ENCODE measurements at places on chromosomes 13 and 19.

DNA sequence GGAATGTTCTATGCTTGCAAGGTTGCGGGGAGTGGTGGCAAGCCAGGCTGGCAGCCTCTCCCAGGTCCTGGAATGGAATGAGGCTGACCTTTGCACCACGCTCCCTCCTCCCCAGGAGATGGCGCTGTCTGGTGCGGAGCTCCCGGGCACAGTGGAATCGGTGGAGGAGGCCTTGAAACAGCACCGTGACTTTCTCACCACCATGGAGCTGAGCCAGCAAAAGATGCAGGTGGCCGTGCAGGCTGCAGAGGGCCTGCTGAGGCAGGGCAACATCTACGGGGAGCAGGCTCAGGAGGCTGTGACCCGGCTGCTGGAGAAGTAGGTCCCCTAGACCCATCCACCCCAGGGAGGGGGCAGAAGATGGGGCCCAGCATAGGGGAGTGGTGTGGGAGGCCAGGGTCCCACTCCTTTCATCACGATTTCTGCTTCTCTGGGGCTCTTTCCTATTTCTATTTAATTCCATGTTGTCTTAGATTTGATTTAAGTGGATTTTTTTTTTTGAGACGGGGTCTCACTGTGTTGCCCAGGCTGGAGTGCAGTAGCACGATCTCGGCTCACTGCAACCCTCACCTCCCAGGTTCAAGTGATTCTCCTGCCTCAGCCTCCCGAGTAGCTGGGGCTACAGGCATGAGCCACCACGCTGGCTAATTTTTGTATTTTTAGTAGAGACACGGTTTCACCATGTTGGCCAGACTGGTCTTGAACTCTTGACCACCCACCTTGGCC lies 53.2 kb upstream of the SHKBP1 start:
- DNase-seq = peak; percentile 62

DNA sequence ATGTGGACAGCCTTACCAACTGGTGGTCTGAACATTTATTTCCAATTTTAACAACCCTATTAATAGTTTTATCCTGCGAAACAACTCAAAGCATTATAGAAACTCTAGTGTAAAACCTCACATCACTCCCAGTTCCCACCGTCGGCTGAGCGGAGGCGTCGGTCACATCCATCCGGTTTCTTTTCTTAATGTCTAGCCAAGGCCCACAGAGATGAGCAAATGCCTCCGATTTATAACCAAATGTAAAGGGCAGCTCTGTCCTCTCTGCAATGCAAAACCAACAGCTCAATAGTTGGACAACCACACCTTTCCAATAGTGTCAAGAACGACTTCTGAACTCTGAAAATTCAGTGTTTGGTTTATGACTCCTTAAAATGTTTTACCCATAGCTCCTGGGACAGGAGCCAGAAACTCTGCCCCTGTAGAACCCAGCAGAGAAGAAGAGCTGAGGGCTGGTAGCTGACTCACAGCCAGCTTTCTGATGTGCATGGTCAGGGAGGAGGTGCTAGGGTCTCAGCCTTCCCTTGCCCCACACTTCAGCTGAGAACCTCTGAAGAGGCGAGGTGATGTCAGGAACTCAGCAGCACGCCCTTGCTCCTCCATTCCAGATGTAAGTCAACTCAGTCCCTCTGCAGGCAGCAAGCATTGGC lies 90.2 kb upstream of the UQCRFS1 start:
- no peak for DNase-seq

GRCh38 chr19:10748927-10749434 lies 31.1 kb downstream of the DNM2 start:
- no peak for DNase-seq

DNA sequence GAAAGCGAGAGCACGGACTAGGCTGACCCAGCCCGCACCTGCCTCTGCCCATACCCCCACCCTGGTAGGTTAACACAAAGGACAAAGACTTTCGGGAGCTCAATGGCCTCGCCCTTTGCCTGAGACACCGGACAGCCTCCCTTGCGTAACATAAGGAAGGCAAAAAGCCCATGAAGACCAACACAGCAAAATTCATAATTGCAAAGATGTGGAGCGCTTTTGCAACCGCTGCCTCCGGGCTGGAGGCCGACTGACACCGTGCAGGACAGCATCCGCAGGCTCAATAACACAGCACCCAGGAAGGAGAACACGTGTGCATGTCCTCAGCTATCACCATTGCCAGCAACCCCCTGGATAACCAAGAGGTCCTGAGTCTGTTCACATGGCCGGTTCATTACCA lies 15.4 kb downstream of the LILRA1 start:
- DNase-seq = no peak

DNA sequence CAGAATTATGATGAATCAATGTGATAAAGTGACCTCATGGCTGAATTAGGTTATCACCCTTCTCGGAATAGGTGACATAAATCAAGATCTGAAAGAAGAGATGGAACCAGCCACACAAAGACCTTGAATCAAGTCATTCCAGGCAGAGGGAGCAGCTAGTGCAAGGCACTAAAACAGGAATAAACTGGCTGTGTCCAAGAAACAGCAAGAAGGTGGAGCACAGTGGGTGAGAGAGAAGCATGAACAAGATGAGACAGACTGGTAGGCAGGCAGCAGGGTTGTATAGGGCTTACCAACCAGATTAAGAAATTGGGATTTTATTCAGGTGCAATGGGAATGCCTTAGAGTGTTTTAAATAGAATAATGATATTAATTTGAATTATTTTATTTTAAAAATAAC lies 470.3 kb downstream of the PCDH20 start:
- no peak for DNase-seq

- DNase-seq = peak; percentile 69
Measured at GRCh38 chr13:98171900-98172589, 5.0 kb downstream of the RNF113B start.

- no peak for DNase-seq
Measured at GRCh38 chr19:27679905-27680304, 1533.0 kb downstream of the UQCRFS1 start.

GRCh38 chr13:49836516-49836915 lies 44.0 kb upstream of the KPNA3 start:
- peak; percentile 42 for DNase-seq

- no peak for DNase-seq
Measured at GRCh38 chr19:33306191-33306590, 3.9 kb upstream of the CEBPA start.

- no peak for DNase-seq
Measured at GRCh38 chr13:67977066-67977465, 746.9 kb upstream of the PCDH9 start.

DNA sequence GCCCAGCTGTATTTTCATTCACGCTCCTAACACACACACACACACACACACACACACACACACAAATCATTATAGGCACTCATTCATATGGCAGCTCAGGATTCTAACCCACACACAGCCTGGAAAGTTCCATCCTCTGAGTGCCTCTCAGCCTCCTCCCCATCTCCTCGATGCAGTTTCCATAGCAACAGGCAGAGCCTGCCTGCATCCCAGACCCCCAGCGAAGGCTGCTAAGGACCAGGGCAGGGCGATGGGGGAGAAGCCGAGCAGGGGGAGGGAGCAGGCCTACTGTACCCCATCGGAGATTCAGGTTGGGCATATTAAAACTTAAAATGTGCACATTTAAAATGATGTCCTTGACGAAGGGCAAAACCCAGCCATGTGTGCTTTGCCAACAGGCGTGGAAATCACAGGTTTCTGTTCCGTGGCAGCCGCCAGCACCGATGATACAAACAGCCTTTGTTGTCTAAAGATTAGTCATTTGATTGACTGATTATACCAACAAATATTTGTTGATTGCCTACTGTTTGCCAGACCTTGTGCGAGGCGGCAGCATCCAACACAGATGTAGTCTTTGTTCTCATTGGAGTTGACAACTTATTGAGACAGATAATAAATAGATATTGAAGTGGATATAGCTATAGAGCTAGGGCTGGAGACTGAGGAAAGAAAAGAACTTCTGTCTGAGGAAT lies 43.8 kb upstream of the USP29 start:
- DNase-seq = peak; percentile 51

DNA sequence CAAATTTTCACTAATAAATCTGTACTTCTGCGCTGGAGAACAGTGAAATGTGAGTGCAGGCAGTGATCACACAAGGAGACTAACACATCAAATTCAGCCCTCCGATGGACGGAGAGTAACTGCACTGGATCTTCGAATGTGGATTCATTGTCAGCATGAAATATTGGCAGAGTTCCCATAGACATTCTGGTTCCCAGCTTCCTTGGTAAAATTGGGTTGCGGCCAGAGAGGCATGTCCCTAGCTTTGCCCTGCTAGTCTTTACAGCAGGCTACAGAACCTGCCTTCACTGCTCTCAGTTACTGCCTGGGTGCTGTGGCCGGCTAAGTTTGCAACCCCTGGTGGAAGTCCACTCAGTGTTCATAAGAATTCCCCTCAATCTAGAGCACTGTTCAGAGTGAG lies 32.3 kb upstream of the UQCRFS1 start:
- no peak for DNase-seq

GRCh38 chr19:28543244-28543776 lies 669.6 kb downstream of the UQCRFS1 start:
- DNase-seq = no peak

GRCh38 chr13:30851697-30852096 lies 54.4 kb upstream of the MEDAG start:
- DNase-seq = no peak

- no peak for DNase-seq
Measured at GRCh38 chr13:113616281-113616906, 31.8 kb downstream of the TFDP1 start.

- peak; percentile 3 for DNase-seq
Measured at GRCh38 chr13:79749984-79750551, 269.1 kb downstream of the NDFIP2 start.

DNA sequence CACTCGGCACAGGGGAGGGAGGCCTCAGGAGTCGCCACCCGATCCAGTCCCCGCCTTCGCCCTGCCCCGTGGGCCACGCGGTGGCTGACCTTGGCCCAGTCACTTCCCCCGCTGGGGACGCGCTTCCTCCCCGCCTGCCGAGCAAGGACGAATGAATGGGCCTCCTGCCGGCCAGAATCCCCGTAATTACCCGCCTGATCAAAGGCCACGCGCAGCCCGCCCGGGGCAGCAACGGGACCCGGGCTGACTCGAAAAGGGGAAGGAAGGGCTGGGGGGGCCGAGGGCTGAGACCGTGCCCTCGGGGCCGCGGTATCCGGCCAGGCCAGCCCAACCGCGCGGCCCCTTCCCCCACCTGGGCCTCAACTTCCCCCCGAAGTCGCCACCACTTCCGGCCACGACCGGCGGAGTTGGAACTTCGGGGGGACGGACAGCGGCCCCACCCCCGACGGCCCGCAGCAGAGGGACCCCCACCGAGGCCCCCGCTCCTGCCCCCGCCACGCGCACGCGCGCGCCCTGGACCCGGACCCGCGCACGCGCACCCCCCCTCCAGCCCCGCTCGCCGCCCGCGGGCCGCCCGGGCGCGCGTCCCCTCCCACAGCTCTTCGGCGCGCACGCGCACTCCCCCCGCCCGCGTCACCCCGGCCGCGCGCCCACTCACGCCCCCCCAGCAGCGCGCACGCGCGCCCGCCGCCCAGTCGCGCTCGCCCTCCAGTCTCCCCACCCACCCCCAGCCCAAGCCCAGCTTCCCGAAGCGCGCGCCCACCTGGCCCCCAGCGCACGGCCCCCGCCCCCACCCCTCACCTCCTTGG lies 520 bp downstream of the ZNF787 start:
- peak; percentile 63 for DNase-seq

DNA sequence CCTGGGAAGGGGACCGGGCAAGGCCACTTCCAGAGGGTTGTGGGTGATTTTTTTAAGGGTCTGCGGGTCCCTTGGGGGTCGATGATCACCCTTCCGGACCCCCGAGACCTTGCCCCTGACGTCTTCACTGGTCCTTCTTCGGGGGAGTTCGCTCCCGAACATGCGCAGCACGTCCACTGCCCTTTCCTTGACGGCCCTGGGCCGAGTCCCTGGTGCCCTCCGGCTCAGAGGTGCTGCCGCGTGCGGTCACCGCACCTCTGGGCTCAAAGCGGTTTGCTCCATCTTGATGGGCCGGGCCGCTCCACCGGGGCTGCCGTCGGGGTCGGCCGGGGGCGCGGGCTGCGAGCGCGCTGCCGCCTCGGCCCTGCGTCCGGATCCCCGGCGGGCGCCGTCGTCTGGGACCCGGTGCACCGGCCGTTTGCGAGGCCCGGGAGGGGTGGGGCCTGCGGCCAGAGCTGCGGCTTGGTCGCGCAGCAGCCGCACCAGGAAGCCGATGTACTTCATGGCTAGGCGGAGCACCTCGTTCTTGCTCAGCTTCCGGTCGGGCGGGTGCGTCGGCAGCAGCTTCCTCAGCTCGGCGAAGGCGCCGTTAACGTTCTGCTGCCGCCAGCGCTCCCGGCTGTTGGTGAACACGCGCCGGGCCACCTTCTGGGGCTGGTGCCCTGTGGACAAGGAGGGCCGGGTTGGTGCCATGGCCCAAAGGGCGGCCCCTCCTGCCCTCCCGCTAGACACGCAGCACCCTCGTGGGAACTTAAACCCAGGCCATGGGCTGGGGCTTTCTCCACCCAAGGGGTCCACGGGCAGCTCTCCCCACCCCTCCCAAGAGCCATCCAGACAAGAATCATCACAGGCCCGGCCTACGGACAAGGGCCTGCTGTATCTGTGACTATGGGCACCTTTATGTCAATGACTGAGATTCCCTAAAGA lies 3.3 kb downstream of the LYL1 start:
- DNase-seq = peak; percentile 55

DNA sequence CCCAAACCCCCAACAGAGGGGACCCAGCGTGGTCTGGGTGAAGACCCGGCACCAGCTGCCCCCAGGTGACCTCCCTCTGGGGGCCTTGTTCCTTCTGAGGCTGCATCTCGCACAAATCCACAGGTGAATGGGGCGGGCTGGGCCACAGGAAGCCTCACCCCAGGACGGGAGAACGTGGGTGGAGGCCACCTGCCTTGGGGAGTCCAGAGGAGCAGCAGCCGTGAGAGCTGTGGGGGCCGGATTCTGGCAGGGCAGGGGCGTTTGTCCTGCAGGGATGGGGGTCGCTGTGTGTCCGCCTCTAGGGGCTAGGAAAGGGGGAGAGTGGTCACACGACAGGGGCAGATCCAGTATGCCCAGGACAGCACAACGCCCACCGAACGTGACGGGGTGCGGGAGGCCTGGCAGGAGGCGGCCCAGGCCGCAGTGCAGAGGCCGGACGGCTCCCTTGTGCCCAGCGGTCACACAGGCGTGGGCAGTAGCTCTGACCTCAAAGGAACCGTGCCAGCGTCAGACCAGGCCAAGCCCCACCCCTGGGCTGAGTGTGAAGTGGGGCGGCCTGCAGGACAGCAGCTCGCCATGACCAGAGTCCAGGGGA lies 6.7 kb downstream of the POLR2E start:
- DNase-seq = no peak

- DNase-seq = peak; percentile 91
Measured at GRCh38 chr19:12867120-12868099, 13.8 kb downstream of the DNASE2 start.

DNA sequence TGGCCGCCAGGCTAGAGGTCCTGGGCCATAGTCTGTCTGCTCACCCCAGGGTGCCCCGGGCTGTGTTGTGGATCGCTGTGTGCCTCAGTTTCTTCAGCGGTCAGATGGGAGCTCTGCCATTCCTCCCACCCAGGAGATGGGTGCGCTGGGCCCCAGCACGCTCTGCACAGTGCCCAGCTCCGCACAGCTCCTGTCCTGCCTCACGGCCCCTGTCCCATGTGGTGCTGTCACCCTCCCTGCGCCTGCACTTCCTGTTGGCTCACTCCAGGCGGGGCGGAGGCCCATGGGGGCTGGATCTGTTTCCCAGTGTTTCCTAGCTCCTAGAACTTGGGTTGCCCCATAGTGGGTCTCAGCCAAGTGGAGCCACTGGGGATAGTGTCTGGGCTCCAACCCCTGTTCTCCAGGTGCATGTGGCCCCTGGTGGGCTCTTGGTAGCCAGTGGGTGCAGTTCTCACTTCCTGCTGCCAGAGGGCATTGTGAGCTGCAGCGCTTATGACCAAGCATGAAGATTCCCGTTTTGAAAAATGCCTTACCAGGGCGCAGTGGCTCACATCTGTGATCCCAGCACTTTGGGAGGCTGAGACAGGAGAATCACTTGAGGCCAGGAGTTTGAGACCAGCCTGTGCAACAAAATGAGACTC lies 69.8 kb downstream of the KDM4B start:
- DNase-seq = no peak
